ENCODE measurements at places on chromosomes 7 and 10.
A peak's percentile ranks its signal among the peaks of the same experiment; 100 is the strongest.

GRCh38 chr10:60208676-60209269, 180.9 kb downstream of the ANK3 start:
- ATAC-seq, result no peak

DNA sequence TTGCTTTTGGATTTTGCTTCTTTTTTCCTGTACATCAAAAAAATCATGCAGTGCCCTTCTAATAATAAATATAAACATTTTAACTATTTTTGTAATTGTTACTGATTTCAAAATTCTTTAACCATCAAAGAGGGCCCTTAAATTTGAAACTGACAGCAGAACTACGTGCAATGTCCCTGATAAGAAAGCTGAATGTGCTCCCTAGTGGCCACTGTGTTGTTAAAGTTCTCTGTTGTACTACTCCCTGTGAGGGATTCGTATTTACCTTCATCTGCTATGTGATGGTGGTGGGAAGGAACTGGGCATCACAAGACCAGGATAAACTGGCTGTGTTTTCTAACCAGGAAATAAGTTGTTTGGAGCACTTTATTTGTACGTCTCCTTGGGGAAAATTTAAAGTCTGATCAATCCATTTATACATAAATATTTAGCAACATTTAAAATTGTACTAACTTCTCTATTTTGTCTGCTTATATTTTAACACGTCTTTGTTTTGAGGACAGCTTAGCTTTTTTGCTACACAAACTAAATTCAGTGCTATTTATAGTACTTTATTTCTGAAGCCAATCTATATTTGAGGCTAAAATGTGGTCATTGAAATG, 322.4 kb downstream of the HGF start:
- no peak for ATAC-seq

DNA sequence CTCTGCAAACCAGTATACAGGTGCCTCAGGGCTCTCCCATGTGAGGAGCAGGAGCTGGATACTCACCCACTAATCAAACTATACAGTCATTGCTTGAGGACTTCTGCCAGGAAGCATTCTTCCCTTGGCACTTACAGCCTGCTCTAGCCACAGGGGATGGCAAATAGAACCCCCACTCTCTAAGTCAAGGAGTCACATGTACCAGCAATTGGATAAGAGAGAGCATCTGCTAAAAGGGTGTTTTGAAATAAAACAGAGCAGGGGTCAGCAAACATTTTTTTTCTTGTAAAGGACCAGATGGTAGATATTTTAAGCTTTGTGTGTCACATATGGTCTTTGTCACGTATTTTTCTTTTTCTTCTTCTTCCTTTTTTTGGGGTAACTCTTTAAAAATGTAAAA, 865.2 kb upstream of the GHITM start:
- no peak for ATAC-seq

DNA sequence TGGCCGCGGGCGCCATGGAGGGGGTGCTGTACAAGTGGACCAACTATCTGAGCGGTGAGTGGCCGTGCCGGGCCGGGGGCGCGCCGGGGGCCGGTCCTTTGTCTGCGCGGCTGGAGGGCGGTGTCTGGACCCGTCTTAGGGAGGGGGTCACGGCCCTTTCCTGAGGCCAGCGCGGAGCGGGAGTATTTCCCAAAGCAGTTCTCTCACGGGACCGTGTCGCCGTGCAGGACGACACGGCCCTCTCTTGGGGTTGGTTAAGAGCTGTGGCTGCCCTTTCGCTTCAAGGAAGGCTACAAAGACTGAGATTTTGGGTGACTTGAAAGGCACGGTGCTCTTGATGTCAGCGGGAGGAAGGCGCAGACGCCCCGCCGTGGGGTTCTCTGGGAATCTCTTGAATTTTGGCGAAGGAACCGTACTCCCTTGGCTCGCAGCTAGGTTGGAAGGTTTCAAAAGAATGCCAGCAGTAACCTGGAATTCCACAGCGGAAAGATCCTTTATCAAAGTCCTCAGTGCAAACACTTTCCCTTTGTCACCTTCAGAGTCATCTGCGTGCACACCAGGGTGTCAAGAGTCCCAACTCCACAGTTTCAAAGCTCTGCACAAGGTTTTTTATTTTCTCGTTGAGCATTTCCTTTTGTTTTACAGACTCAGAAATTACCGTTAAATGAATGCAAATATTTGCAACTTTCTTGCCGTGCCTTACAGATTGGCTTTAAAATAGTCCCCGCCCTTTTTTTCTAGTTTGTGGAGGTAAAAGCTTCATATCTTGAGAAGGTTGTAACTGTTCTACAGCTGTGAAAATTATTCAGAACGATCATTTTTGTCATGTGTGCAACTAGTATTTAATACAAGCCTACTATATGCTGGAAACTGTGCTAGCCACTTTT, 780 bp downstream of the PLEKHA8 start:
- peak; percentile 45 for ATAC-seq

GRCh38 chr10:133264461-133264860, 12.2 kb downstream of the ADAM8 start:
- ATAC-seq, result no peak

- ATAC-seq, result no peak
Observed at GRCh38 chr7:4742852-4743251, 32.6 kb upstream of the AP5Z1 start.

GRCh38 chr7:16169537-16169936, 251.8 kb downstream of the CRPPA start:
- ATAC-seq, result no peak

DNA sequence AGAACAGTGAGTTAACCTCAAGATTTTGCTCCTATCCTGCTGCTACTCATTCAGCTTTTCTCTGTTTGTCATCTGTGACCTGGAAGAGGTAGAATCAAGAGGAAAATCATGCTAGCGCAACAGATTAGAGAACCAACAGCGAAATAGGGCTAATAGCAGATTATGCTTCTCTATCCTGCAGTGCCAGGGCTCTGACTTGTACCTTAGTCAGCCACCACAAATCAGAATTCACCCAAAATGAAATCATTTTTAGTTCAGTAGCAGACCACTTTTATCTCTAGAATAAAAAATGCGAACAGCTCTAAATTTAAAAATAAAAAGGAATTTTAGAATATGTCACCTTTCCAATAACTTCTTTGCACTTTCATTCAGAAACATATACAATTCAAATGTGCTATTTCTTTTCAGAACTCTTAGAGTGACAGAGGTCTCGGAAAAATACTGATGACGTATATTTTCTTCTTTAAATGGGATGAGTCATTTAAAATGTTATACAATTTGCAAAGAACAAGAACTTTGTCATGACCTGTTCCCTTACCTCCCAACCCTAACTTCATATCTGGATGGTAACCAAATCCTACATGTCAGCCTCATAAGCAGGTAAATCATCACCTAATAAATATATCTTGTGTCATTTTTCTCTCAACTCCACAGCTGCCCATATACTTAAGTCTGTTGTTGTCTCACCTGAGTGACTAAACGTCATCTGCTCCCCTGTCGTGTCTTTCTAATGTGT, 896.4 kb downstream of the PCDH15 start:
- no peak for ATAC-seq

- no peak for ATAC-seq
Observed at GRCh38 chr10:17060289-17060688, 69.3 kb downstream of the CUBN start.

DNA sequence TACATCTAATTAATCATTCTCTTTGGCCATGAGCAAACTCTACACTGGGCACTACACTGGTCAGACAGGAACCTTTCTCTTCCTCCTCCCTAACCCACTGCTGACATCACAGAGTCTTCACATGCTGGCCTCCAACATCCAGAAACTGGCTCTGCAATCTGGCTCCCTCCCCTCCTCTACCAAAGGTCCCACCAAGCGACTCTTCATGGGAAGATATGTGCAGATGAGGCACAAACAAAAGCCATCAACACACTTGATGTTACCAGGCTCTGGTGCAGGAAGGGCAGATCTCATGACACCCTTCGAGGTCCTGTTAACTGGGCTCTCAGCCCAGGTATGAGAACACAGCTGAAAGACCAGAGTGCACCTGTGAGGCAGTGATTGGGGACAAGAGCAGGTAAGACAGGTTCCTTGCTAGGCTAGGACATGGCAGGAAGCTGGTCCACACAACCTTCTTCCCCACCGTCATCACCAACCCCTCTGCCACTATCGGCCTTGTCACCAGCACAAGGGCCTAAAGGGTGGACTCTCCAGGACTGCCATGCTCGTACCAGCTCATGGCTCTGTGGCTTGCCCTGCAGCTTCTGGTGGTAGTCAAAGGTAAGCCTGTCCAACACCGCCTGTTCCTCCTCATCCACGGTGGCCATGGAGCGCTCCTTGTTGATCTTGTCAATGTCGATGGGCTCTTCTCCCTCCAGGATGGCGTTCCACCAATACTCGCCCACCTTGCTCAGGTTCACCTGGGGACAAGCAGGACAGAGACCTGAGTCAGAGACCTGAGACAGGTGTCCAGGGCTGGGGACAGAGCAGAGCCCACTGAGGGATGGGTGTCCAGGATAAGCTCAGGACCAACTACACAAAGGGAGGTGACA, 66.6 kb upstream of the CAMK2B start:
- no peak for ATAC-seq

- no peak for ATAC-seq
Observed at GRCh38 chr7:157694376-157694665, 357.5 kb downstream of the DNAJB6 start.

GRCh38 chr7:137703291-137704010, 143.3 kb downstream of the DGKI start:
- no peak for ATAC-seq

GRCh38 chr10:110857265-110858171, 14.2 kb upstream of the PDCD4 start:
- ATAC-seq, result no peak

GRCh38 chr10:32239769-32240168, 107.2 kb downstream of the EPC1 start:
- ATAC-seq, result no peak

DNA sequence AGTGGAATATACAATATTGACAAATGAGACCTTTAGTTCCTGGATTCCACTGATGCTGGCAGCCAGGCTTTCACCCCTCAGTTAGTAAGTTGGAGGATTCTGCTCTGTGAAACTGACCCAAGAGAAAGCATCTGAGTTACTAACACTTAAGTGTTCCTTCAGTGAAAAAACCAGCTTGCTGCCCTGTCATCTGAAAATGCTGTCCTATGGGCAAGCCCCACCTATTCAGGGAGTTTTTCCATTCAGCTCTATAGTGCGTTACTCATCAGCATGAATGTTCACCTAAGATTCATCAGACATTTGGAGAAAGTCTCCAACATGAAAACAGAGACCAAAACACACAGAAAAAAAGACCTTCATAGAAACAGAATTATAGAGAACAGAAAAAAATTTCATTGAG, 37.9 kb downstream of the PRPF18 start:
- ATAC-seq, result no peak

- no peak for ATAC-seq
Observed at GRCh38 chr7:27193335-27194001, 6.4 kb downstream of the HOXA13 start.

DNA sequence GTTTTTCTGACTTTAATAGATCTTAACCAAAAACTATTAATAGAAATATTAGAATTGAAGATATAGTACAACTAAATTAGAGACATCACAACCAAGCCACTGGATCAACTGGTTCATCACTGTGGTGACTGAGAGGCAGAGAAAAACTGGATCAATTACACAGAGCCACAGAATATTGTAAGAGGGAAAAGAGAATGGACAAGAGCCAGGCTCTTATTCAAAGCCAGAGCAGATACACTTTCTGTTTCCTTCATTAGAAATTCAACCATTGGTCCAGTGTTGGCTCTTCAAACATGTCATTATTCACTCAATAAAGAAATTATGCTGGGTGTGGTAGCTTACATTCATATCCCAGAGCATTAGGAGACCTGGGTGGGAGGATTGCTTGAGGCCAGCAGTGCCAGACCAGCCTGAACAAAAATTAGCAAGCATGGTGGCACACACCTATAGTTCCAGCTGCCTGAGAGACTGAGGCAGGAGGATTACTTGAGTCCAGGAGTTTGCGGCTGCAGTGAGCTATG, 295.1 kb downstream of the NEBL start:
- ATAC-seq, result no peak

DNA sequence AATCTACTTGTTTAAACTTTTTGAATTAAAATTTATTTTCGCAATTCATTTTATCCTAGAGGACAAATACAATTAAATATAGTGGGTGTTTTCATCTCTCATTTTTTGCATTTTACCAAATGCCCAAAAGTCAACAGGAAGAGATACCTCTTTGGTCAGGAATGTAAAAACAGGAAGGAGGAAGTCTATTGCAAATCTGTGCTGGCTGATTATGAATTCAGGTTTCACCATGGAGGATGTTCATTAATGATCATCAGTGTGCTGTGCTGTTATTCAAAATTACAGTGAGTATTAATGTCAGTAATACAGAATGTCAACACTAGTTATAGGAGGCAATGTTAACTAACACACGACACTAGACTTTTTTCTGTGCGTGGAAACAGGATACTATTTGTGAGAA, 24.7 kb downstream of the EXOC6 start:
- ATAC-seq, result no peak

DNA sequence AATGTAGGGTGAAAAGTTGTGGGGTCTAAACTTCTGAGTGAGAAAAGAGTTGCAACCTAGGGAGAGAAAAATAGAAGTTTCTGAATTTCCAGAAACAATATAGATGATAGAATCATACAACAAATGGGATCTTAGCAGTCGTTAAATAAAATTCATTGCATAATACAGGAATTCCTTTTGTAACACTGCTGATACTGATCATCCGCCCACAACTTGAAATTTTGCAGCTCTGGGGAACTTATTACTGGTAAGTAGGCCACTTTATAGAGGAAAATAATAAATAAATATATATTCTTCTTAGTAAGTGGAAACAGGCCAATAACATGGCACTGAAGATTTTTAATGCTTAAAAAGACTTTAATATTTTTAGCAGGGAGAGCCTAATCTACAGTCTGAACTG, 81.9 kb upstream of the SMIM30 start:
- no peak for ATAC-seq

GRCh38 chr7:125966278-125967048, 1036.8 kb upstream of the POT1 start:
- ATAC-seq, result no peak

GRCh38 chr7:50512384-50512783, 52.8 kb downstream of the DDC start:
- no peak for ATAC-seq

DNA sequence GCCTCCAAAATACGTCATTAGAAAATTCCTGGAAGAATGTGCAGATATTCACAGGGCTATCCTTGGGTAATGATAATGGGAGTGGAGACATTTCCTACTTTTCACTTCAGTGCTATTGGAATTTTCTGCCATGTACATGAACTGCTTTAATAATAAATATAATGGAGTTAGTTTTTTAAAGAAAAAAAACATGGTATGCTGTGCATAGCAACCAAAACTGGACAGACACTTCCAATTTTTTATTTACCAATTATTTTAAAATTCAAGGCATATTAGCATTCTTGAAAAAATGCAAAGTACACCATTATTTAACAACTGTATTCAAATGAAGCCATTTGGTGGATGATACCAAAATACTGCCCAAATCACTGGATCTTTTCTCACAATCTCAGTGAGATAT, 3.3 kb downstream of the XRCC2 start:
- no peak for ATAC-seq

DNA sequence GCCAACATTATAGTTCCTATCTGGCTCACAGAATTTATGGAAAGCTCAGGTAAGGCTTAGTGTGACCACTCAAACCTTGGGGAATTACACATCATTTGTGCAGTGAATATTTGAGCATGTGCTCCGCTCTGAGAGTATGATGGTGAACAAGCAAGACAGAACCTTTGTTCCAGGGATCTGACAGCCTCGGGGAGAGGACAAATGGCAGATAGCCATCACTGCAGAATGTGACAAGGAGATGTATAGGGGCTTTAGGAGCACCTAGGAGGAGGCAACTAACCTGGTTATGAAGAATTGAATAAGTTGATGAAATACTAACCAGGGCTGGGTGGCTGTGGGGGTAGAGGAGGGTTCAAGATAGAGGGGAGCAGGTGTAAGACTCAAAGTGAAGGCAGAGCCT, 290.5 kb downstream of the GFRA1 start:
- no peak for ATAC-seq

- no peak for ATAC-seq
Observed at GRCh38 chr7:8263048-8263447, 1.1 kb upstream of the ICA1 start.

Data from stimulated activated memory B cell treated with anti-CD40 and anti-IgM and Interleukin-4, amounts not matched to agents 10 μg/mL and 1 μg/mL and 100 μg/mL, for 72 hours (primary cell).